ENCODE measurements at places on chromosomes 2 and 18.

GRCh38 chr2:190159453-190159852, 96.9 kb upstream of the MSTN start:
- DNase-seq, result peak; percentile 98

- no peak for DNase-seq
Observed at GRCh38 chr2:113058411-113058994, 495 bp upstream of the IL36RN start.

DNA sequence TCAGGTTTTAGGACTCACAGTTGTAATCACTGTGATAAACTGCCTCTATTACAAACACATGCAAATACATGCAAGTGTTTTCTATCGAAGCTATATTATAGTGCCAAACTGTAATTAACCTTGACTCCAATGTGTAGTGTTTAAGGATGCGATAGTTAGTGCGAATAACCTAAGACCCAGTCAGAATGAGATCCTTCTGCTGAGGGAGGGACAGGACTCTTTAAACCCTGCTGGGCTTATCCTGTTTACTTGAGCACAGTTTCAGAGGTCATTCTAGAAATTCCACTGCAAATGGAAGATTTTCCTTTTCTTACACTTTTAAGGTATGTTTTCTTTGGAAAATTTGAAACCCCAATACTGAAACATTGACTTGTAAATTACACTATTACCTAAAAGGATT, 68.2 kb downstream of the CALCRL start:
- no peak for DNase-seq

- DNase-seq, result peak; percentile 9
Observed at GRCh38 chr2:185689906-185690539, 48.6 kb upstream of the FSIP2 start.

Measured in fibroblast of the aortic adventitia (primary cell).